Keratinocyte (primary cell): ENCODE measurements at places on chromosomes 3 and 15.

- peak; percentile 79 for DNase-seq
Measured at GRCh38 chr3:84108442-84108971, 850.3 kb upstream of the CADM2 start.

- DNase-seq: no peak
Measured at GRCh38 chr15:47504624-47505256, 212.6 kb upstream of the SEMA6D start.

- DNase-seq: no peak
Measured at GRCh38 chr3:185651971-185652370, 65.9 kb downstream of the SENP2 start.

DNA sequence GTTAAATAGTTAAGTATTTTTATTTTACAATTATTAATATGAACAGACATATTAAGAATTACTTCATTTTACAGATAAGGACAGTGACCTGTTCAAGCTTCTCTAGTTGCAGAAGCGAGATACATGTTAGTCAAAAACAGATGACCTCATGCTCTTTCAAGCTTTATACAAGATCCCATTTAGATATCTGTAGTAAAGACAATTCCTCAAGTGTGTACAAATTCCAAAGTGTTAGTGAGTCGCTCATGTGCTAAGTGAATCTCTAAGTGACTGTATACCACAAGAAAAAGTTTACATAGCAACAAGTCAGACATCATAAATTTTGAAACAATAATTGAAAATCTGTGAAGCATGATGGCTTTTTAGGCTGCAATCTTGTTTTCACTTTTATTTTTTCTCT is 293.8 kb downstream of the ROBO1 start:
- no peak for DNase-seq

GRCh38 chr3:183158551-183159006 is 4.0 kb downstream of the LAMP3 start:
- DNase-seq: no peak

GRCh38 chr3:127524296-127524896 is 66.1 kb downstream of the TPRA1 start:
- DNase-seq: no peak

DNA sequence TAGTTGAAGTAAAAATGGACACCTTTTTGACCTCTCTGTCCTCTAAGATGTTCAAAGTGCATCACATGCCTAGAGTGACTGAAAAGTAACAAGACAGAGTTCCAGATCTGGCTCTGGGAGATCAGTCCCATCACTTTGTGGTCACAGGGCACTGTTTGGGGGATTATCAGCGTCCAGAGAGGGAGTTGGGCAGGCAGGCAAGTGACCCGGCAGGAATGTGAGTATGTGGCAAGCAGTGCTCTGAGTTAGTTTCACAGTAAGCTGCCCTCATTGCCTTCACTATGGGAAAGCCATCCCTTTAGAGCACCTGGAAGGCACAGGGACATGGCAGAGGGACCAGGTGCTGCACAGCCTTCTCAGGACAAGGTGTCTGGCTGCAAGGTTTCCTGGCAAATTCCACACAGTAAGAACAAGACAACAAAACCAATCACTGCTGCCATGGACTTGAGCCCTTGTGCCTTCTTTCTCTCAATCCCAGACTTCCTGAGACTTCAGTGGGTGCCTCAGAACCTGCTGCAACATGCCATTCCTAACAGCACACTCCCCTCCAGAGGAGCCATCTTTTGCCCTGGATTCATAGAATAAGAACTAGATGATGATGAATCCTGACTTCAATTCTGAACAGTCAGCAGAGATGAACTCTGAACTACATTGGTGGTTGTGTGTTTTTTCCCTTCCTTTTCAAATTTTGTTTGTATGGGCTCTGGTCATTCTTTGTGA is 55.2 kb downstream of the TIPARP start:
- no peak for DNase-seq
